ENCODE measurements at places on chromosomes 2 and 18.

- DNase-seq: no peak
Observed at GRCh38 chr2:241924909-241925250, 55.4 kb downstream of the RTP5 start.

- no peak for DNase-seq
Observed at GRCh38 chr18:74427442-74428112, 29.5 kb downstream of the DIPK1C start.

- DNase-seq: no peak
Observed at GRCh38 chr2:237892984-237893595, 33.7 kb downstream of the RAMP1 start.

DNA sequence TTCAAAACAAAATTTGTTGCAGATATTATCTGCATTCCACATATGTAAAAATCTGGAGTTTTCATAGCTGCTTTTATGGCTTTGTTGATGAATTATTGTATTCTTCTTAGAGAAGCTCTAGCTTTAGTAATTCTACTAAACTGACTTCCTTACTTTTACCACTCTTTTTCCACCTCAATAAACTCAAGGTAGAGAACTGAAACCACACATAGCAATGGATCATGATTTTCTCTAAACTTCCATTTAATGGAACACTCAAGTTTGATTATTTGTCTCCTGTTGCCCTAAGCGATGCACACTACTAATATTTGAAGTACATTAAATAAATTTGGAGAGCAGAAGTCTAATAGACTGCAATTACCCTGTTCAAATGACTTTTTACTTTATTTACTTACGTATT, 192.0 kb downstream of the NBAS start:
- no peak for DNase-seq

DNA sequence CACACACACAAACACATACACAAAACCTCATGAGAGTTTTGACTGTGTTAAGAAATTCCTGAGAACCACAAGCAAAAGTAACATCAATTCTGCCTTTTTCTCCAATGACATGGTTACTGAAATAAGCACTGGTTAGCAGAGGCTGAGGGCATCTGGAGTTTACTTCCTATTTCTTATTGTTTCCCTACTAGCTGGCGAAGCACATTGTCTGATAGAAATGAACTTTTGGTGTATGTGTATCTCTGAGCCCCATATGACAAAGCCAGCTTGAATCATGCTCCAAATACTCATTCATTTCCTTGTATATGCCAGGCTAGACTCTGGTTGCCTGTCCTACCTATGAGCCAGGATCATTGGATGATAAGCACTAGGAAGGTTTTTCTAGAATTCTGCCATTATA, 203.1 kb downstream of the NCKAP5 start:
- no peak for DNase-seq

- no peak for DNase-seq
Observed at GRCh38 chr2:28678944-28679343, 72.7 kb upstream of the PPP1CB start.

GRCh38 chr2:128520791-128521190, 202.1 kb upstream of the HS6ST1 start:
- DNase-seq: no peak

DNA sequence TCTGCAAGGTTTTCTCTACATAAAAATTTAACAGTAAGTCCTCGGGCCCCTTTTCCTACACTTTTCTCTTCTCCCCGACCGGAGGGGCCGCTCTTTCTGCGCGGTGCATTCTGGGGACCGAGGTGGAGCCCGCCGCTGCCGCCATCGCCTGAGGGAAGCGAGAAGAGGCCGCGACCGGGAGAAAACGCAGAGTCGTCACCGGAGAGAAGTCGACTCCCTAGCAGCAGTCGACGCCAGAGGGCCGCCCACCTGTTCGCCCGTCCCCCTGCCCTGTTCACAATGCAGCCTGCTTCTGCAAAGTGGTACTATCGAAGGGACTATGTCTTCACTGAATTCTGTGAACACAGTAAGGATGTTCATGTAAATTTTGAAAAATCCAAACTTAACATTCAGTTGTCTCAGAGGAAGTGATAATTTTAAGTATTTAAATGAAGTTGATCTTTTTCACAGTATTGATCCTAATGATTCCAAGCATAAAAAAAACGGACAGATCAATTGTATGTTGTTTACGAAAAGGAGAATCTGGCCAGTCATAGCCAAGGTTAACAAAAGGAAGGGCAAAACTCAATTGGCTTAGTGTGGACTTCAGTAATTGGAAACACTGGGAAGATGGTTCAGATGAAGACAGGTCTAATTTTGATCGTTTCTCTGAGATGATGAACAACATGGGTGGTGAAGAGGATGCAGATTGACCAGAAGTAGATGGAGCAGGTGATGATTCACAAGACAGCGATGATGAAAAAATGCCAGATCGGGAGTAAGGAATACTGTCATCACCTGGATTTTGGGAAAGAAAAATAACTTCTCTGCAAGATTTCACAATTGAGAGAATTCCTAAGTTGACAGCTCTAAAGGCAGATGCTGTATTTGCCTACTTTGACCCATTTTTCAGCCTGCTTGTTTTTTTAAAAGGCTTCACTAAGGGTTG, 55.8 kb downstream of the ASXL2 start:
- DNase-seq: peak; percentile 61

- DNase-seq: no peak
Observed at GRCh38 chr2:185147361-185147760, 549.0 kb downstream of the ZNF804A start.

- no peak for DNase-seq
Observed at GRCh38 chr2:198045227-198045626, 240.8 kb downstream of the PLCL1 start.

DNA sequence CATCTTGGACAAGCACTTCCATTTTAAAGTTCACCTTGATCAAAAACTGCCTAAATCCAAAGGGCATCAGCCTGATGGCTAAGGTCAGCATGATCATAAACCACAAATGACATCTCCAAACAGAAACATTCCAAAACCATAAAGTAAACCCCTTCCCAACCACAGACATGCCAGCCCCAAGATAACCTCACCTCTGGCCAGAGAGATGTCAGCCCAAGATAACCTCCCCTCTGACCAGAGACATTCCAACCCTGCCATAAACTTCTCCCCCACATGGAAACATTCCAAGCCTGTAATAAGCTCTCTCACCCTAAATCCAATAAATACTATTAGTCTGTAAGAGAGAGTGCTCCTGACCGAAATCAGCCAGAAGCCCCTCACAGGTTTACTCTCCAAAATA, 18.6 kb upstream of the MARCO start:
- no peak for DNase-seq

- no peak for DNase-seq
Observed at GRCh38 chr2:43057742-43058725, 168.4 kb downstream of the ZFP36L2 start.

GRCh38 chr2:192122946-192123345, 71.8 kb downstream of the TMEFF2 start:
- DNase-seq: no peak

- DNase-seq: no peak
Observed at GRCh38 chr2:71385012-71385411, 53.4 kb downstream of the ZNF638 start.

- no peak for DNase-seq
Observed at GRCh38 chr18:50401888-50402287, 27.0 kb downstream of the SKA1 start.

GRCh38 chr2:220473611-220474010, 846.2 kb downstream of the SLC4A3 start:
- no peak for DNase-seq

DNA sequence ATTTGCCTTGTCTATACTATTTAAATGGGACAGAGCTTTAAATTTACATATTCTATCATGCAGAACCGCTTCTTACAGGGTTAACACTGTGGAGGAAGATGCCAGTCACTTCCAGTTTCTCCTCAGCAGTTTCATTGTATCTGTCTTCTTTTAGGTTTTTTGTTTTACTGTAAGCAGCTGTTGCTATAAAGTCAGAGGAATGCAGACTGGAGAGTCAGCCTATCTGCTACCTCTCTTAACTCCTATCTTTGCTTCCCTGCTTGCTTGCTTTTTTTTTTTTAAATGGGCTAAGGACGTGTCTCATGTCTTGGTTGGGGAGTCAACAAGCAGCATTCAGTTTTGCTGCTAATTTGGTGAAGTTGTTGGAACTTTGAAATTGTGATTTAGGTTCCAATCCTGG, 8.9 kb downstream of the EPC2 start:
- no peak for DNase-seq

DNA sequence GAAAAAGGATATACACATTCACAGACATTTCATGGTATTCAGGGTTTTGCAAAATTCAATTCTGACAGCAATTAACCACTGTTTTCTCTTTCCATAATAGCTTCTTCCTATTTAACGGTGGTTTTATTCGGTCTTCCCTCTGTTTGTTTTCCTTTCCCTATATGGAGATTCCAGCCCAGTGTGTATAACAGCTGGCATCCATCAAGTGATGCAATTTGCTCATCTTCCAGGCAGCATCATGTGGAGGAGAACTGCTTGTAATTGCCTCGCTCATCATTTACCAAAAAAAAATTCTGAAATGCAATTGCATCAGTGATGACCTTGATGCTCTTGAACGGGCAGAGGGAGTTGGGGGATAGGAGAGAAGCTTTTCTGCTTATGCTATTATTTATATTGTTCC, 165.9 kb upstream of the PGAP1 start:
- no peak for DNase-seq

GRCh38 chr2:158042666-158043065, 59.0 kb upstream of the UPP2 start:
- DNase-seq: no peak

GRCh38 chr18:12359515-12359927, 17.5 kb downstream of the AFG3L2 start:
- no peak for DNase-seq

- no peak for DNase-seq
Observed at GRCh38 chr2:240239325-240239724, 98.9 kb upstream of the OTOS start.

GRCh38 chr2:18719978-18720775, 130.8 kb upstream of the NT5C1B start:
- no peak for DNase-seq

- DNase-seq: peak; percentile 43
Observed at GRCh38 chr2:69306822-69307578, 80.0 kb downstream of the GFPT1 start.

- DNase-seq: no peak
Observed at GRCh38 chr18:61833387-61833786, 59.4 kb downstream of the RNF152 start.

GRCh38 chr2:132891498-132891897, 221.5 kb upstream of the LYPD1 start:
- DNase-seq: no peak

- no peak for DNase-seq
Observed at GRCh38 chr2:18406219-18406618, 154.2 kb downstream of the RDH14 start.

GRCh38 chr2:12817870-12818269, 101.1 kb downstream of the TRIB2 start:
- no peak for DNase-seq

- DNase-seq: no peak
Observed at GRCh38 chr2:73225513-73226360, 7.3 kb downstream of the PRADC1 start.

DNA sequence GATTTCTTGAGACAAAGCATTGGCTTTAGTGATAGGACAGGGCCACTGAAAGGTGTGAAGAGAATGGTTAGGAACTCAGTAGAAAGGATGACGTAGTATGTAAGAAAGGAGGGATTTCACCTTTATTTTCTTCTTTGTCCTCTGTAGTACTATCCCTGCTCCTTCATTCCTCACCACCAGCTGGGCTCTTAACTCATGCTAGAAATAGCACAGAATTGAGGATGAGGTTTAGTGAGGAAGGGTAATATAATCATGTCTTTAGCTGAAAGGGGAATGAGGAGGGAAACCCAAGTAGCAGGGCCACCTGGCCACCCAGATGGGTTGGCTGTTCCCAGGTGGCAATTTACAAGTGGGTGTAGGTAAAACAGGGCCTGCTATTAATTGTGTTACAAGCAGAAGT, 15.2 kb downstream of the ACVR2A start:
- no peak for DNase-seq

GRCh38 chr18:57431002-57431382, 4.2 kb upstream of the ONECUT2 start:
- DNase-seq: no peak

DNA sequence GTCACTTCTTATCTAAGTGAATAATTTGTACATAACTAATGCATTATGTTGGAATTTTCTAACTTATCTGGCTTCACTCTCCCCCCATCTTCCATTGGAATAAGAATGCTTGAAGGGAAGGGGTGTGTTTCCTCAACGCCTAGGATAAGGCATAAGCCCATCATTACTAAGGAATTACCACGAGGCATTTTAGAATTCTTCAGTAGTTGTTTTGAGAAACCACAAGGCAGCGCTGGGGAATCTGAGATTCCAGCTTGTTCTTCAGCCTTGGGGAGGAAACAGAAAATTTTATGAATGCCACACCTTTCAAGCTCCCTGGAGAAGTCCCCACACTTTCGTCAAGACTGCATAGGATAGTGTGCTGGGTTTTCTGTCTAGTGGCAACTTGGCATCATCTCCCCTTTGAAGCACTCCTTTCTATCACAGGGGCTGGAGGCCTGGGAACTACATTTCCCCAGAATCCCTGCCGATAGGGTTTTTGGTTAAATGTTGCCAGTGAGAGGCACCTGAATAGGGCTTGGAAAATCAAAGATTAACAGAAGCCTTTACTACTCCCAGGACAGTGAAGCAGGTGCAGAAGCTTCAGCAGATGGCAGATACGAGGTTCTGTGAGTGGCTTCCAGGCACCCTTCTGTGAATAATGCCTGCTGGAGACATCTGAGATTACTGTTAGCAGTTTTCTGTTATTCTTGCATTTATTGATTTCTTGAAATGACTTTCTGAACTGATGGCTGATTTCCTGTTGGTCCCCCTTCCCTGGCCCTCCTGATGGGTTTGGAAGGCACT, 192.7 kb upstream of the REV1 start:
- no peak for DNase-seq

GRCh38 chr2:182240862-182241371, 185.9 kb downstream of the PDE1A start:
- DNase-seq: no peak

- DNase-seq: no peak
Observed at GRCh38 chr2:149064365-149064841, 25.9 kb downstream of the LYPD6B start.

DNA sequence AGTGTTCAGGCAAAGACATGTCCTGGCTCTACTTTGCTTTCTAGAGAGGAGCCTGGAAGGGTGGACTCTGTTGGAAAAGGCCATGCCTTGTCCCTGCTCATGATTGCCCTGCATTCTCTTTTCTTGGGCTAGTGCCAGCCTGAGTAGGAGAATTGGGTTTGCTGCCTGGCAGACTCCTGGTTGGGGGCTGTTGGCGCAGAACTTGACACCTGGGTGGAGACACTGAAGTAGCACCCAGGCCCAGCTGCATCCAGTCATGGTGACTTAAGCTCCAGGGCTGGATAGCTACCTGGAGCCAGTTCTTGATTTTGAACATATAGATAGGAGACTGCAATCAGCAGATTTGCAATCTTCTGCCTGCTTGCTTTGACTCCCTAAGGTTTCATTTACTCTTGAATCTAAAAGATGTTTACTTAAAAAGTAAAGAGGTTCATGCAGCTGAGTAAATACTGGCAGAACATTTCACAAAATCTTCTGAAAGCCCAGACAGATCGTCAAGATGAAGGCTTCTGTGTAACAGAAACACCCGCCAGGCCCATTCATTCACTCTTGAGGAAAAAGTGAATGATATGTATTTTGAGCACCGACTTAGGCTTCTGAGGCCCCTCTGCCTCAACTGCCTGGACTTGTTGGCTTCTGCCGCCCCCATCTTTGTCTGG, 38.0 kb upstream of the YWHAQ start:
- DNase-seq: no peak
